ENCODE measurements at places on chromosomes 6 and 20.

DNA sequence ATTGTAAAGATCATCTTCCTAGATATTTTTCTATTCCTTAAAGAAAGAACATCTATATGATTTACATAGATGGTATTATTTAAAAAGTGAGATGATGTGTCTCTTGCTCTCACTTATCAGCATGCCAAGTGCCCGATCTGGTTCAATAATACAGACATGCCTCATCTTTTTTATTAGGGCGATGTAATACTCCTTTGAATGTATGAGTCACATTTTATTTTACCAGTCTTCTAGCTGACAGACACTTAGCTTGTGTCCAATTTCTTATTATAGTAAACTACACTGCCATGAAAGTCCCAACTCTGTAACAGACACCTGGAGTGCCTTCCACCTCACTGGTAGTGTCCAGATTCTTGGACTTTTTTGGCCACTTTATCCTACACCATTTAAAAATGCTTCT is 586.6 kb upstream of the BTBD3 start:
- DNase-seq = no peak

GRCh38 chr20:52529826-52530225 is 338.2 kb upstream of the ZFP64 start:
- no peak for DNase-seq

GRCh38 chr6:28673787-28674671 is 148.3 kb downstream of the GPX5 start:
- peak; percentile 16 for DNase-seq

DNA sequence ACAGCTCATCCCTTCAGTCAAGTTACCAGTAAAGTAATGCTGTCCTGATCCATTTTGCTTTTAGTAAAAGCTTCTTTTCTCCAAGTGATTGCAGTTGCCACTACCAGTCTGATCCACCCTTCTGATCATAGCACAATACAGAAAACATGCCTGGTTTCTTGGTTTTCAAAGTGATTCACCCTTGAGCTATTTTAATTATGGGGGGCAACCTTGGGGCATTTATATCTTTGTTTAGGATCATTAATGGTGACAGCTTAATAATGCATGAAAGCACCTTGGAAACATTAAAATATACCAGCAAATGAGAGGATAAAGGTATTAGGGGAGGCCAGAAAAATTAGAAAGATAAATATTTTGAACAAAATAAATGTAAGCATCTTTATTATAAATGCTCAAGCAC is 38.4 kb downstream of the LRRC1 start:
- no peak for DNase-seq

DNA sequence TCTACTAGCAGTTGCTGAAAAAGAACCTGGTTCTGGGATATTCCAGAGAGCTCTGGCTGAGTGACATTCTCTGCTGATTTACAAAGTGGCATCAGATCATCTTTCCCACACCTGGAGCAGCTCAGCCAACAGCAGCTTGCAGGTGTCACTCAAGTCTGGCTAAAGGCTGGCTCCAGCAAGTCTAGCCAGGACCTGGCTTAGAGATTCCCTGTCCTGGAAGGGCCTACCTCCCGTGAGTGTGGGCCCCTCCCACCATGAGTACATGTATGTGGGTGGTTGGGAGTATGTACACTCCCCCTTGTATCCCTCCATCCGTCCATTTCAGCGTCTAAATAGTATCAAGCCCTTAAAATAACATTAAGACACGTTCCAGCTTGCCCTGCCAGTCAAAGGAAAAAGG is 539.3 kb upstream of the ID4 start:
- DNase-seq = no peak

GRCh38 chr20:12171923-12172524 is 254.3 kb downstream of the BTBD3 start:
- peak; percentile 23 for DNase-seq

GRCh38 chr6:166744223-166745134 is 117.4 kb upstream of the RPS6KA2 start:
- no peak for DNase-seq

Measured in AG04449 (cell line).